ENCODE measurements at places on chromosomes 5 and 9.

DNA sequence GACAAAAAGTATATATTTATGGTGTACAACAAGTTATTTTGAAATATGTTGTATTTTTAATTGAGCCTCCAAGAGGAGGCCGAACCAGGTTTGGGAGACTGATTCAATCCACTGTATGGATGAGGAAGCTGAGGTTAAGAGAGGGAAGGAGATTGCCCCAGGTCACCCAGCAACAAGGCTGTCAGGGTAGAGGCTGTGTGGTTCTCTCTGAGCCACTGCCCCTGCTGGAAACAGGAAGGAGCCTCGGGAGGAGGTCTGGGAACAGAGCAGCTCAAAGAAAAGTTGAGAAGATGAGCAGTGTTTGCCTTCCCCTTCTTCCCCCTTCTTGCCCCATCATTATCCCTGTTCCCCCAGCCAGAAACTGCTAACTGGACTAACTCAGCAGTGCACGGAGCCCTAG is 6.6 kb upstream of the FAT2 start:
- DNase-seq = no peak

- DNase-seq = no peak
Observed at GRCh38 chr5:125205601-125206225, 459.3 kb upstream of the ZNF608 start.

GRCh38 chr5:98777295-98777694 is 3.8 kb downstream of the RGMB start:
- DNase-seq = no peak

GRCh38 chr9:130745829-130746228 is 52.2 kb downstream of the EXOSC2 start:
- DNase-seq = no peak

GRCh38 chr5:172876578-172876977 is 42.5 kb downstream of the ERGIC1 start:
- DNase-seq = no peak

GRCh38 chr5:1383344-1383743 is 38.4 kb upstream of the CLPTM1L start:
- no peak for DNase-seq

All from right kidney (tissue), 9 donors.